Activated CD4-positive, alpha-beta T cell treated with anti-CD3 and anti-CD28 coated beads for 4 hours (primary cell): ENCODE measurements at places on chromosomes 2 and 18.

GRCh38 chr2:190576573-190576972 lies 42.1 kb upstream of the NEMP2 start:
- no peak for DNase-seq

DNA sequence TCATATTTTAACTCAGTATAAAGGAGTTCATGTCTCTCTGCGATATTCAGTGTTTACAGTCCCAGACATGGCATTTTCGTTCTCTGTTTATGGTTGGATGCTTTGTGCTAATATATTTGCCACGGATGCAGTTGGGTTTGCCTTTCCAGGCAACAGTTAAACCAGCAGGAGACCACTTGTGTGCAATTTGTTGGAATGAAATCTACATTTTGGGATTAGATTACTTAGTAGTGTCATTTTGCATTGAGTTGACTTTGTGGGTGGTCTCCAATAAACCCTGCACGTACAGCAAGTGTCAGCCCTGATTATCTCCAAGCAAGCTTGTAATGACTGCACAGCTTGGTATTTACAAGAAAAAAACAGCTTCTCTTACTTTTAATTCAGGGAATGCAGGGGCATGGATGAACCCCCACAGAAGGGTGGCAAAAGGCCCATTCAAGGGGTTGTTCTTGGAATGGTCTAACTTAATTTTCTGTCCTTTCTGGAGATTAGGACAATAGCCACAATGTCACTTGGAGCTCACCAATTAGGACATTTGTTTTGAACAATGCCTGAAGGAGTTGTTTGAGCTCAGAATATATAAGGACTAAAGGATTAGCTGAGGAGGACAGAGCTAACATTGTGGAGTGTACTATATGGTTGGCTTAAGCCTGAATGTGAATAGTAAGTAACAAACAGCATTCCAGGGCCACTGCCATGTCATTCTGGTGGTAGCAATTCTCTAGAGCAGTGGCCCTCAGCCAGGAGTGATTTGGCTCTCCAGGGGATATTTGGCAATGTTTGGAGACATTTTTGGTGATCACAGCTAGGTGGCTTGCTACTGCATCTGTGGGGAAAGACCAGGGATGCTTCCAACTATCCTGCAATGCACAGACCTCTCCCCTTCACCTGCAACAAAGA lies 121.5 kb downstream of the SLC4A3 start:
- DNase-seq: no peak

DNA sequence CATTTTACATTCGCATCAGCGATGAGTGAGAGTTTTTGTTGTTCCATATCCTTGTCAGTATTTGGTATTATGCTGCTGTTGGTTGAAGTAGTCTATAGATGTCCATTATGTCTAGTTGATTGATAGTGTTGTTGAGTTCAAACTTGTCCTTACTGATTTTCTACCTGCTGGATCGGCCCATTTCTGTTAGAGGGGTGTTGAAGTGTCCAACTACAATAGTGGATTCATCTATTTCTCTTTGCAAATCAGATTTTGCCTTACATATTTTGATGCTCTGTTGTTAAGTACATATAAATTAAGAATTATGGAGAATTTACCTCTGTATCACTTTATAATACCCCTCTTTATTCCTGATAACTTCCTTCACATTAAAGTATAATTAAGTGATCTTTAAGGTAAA lies 8.7 kb downstream of the SPOPL start:
- DNase-seq: no peak

GRCh38 chr2:8028981-8029380 lies 652.9 kb upstream of the ID2 start:
- DNase-seq: no peak

DNA sequence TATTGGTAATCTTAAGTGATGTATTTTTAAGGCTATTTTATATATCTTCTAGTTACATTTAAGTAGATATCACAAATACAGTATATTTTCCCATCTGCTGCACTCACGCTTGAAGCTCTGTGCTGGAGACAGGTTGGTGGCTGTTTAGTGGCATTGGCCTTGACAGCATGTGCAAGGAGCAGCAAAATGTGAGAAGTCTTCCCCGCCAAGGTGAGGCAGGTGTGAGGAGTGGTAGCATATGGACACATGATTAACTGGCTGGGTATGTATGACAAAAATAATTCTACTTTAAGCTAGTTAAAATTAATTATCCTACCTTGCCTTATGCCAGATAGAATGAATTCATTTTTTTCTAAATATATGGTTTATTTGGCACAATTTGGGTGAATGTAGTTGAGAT lies 117.2 kb downstream of the CCDC102B start:
- no peak for DNase-seq

- DNase-seq: no peak
These were observed 375.1 kb upstream of the ID2 start for GRCh38 chr2:8306530-8307351.

- no peak for DNase-seq
These were observed 2.5 kb upstream of the CDH7 start for GRCh38 chr18:65748321-65748720.

DNA sequence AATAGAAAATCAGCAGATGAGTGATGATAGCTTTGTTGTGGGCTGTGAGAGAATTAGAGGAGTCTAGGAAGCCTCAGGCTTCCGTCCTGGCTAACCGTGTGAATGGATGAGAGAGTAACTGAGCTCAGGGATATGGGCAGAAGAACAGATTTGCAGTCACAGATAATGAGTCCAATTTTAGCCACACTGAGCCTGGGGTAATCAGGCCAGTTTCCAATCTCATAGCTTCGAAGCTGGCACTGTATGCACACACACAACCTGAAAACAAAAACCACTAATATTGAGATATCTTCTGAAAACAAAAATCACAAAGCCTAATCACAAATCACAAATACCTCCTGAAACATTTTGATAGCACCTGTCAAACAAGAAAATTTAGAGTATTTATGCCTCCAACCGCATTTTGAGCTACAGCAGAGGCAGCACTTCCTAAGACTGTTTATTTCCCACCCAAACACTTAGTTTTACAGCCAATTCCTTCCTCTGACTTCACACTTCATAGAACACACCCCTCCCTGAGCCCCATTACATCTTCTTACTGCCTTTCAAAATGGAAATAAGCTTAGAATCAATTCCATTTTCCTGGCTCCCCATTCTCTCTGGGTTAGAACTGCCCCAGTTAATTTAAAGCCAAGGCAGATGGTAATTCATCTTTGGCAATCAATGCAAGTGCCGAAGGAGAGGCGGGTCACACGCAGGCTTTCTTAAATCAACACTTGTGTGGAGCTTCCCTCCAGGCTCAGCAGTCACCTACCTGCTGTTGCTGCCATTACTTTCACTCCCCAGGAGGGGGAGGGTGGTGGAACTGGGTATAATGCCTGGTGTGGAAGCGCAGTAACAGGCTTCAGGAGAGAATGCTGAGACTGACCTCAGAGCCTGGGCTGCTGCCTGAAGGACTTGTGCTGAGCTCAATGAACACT lies 18.9 kb downstream of the TTR start:
- no peak for DNase-seq

- DNase-seq: no peak
These were observed 4.0 kb upstream of the RTP5 start for GRCh38 chr2:241865416-241865956.

DNA sequence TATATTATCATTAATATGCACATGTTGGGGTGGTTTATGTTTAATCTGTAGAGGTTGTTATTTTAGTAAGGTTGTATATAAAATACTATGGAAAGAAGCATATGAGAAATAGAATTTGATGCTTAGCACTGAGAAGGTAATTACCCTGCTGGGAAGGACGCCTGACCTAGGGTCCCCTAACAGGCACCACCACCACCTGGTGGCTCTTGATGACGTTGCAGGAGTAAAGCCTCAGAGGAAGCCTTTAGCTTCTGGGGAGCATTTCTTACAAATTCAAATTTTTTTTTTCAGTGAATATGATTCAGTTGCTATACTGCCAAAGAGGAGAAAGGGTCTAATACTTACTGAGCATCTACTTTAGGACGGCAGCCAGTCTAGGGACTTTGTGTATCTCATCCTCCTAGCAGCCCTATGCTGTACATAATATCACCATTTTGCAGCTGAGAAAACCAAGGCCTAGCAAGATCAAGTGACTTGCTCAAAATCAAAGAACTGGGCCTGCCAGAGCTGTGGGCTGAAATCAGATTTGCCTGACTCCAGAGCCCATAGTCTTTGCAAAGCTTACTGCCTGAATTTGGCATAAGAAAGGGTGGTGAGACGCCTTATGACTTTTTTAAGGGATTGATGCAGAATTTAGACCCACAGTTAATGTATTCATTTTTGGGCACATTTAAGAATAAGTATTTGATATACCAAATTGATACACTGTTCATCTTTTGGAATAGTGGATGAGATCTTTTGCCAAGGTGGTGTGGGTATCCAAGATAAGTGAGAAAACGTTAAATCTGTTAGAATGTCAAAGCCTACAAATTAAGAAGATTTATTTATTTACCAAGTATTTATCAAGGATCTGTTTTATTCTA lies 78.8 kb upstream of the GAREM1 start:
- peak; percentile 34 for DNase-seq

- peak; percentile 43 for DNase-seq
These were observed 5.5 kb downstream of the NHEJ1 start for GRCh38 chr2:219155054-219155644.

DNA sequence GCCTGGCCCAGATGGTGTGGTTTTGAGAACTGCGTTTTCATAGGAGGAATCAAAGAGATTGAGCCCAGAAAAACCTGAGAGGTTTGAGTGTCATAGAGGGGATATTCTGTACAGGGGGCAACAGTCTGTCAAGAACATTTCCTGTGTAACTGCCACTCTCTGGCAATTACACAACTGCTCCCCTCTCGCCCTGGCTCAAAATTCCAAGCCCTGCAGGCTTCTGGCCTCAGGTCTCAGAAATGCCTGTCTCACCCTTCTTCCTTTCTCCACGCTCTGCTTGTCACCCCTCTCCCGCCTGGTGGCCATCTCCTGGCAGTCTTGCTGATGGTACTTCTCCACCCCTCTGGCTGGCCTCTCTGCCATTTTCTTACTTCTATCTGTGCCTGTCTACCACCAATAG lies 4.0 kb downstream of the VAMP5 start:
- no peak for DNase-seq

GRCh38 chr2:174776675-174777074 lies 12.4 kb upstream of the CHRNA1 start:
- DNase-seq: no peak

DNA sequence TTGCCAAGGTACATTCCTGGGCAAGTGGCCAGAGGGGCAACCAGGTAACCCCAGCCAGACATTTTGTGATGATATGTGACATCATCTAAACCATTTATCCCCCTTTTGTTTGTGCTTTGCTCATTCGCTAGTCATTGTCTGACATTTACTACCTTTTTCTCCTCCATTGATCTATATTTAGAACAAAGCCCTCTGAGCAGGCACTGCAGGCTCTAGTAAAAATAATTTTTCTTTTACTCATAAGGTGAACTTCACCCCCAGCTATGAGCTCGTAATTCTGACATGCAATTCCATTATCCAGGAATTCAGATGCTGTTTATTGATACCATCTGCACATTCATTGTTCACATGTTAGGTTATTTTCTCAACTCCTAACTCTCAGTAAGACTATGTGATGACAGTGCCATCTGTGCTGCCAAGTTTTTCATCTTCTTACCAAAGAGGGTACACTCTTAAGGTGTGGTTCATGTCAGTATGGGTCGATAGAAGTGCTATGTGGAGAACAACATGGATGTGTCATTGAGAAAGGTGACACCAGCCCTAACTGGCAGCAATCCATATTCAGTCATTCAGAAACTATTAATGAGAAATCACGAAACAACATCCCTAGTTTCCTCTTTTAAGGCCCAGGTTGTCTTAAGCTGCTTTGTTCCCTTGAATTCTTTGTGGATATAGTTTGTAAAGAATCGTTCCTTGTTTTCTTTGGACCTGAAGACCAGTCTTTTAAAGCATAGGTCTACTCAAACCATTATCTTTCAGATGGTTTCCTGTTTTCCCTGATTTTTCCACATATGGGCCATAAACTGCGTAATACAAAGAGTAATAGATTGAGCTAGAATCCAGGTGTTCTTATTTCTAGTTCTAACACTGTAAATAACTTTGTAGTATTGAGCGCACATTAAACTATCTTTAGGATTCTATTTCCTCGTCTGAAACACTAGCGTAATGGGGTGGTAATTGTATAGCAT lies 978.1 kb upstream of the CDH2 start:
- DNase-seq: no peak

DNA sequence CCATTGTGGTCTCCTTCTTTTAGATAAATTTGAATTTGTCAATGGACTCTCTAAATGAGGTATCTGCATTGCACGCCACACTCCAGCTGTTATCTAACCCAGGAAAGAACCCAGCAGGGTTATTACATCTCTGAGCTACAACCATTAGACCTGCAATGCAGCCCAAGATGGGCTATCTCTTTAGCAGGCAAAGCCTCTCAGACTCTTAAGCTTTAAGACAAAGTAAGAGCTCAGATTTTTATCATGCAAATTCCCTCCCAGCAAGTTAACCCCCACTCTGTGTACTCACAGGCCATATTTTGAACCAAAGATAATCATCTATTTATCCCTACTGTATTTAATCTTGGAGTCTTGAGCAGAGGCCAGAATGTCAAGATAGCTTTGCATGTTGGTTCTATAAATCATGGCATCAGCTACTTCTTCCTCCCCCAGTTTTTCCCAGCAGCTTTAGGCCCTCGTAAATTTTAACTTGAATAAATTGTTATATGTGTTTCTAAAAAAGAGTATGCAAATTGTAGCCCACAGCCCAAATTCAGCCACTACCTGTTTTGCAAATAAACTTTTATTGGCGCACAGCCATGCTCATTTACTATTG lies 273.7 kb upstream of the PKDCC start:
- no peak for DNase-seq

GRCh38 chr2:159175927-159176326 lies 110.6 kb downstream of the WDSUB1 start:
- no peak for DNase-seq

GRCh38 chr18:58570360-58571064 lies 58.4 kb downstream of the ALPK2 start:
- no peak for DNase-seq

DNA sequence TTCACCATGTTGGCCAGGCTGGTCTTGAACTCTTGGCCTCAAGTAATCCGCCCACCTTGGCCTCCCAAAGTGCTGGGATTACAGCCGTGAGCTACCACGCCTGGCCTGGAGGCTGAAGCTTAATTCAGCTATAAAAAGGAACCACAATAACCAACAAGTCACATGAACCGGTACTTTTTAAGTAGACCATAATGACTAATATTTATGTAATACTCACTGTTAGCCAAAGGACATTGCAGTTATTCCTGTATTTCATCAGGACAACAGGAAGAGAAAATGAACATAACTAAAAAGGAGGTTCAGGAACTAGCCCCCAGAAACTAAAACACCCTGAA lies 49.0 kb upstream of the TMEM87B start:
- no peak for DNase-seq

DNA sequence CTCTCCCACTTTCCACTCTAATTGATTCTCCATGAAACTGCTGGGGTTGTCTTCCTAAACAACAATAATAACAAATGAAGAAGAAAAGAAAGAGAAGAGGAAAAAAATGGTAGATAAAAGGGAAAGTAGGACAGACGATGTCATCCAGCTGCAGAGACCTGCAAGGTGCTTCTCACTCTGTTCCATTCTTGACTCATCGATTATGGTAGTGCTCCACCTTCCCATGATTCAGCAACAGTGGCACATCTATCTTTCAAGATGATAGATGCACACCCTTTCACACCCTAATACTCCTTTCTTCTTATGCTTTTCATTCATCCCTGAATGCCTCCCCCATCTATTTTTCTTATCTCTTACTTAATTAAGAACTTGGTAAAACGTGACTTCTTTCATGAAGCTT lies 610.2 kb downstream of the NR4A2 start:
- DNase-seq: no peak
